Choroid plexus epithelial cell (primary cell): ENCODE measurements at places on chromosomes 6 and 20.

GRCh38 chr20:50655311-50655880 lies 35.9 kb downstream of the RIPOR3 start:
- DNase-seq = peak; percentile 92

- peak; percentile 19 for DNase-seq
These were observed 117.6 kb downstream of the TFAP2B start for GRCh38 chr6:50936277-50936681.

GRCh38 chr6:42405021-42405420 lies 46.7 kb downstream of the TRERF1 start:
- DNase-seq = peak; percentile 37

GRCh38 chr20:41304424-41305079 lies 13.0 kb downstream of the ZHX3 start:
- no peak for DNase-seq

GRCh38 chr20:58294497-58295455 lies 14.7 kb upstream of the RAB22A start:
- no peak for DNase-seq

GRCh38 chr20:46509523-46509922 lies 3.8 kb downstream of the ZNF334 start:
- DNase-seq = no peak

- DNase-seq = no peak
These were observed 193.7 kb downstream of the QKI start for GRCh38 chr6:163608204-163608644.

GRCh38 chr6:14335071-14335470 lies 217.5 kb downstream of the CD83 start:
- DNase-seq = no peak

DNA sequence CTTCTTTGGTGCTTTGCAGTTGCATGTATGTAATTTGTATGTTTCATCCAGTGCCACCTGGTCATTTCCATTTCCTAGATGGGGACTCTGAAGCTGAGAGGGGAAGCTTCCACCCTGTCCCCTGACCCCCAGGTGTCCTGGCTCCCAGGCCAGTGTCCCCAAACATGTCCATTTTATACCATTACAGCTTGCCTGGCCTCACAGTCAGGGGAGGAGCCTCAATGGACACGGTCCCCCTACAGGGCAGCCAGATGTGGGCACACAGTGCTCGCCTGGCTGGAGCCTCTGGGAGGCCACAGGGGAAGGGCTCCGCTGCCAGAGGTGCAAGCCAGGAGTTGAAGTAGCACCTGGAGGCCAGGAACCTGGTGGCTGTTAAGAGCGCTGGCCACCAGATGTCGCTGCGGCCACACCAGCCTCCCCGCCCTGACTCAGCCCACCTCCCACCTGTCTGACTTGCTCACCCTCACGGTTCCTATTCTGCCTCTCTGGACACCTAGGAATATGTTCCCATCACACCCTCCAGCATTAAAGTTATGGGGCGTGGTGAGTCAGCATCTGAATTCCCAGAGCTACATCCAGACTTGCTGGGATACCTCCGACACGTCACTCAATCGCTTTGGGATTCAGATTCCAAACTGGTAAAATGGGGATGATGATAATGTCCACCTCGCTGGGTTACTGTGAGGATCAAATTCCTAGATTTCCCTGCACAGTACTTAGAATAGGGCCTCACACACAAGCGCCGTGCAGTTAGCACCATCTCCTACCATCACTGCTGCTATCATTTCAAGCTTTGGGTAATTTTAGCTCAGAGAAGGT lies 107.4 kb downstream of the SULF2 start:
- peak; percentile 54 for DNase-seq

- DNase-seq = no peak
These were observed 3.1 kb upstream of the MAP3K5 start for GRCh38 chr6:136795386-136795785.

DNA sequence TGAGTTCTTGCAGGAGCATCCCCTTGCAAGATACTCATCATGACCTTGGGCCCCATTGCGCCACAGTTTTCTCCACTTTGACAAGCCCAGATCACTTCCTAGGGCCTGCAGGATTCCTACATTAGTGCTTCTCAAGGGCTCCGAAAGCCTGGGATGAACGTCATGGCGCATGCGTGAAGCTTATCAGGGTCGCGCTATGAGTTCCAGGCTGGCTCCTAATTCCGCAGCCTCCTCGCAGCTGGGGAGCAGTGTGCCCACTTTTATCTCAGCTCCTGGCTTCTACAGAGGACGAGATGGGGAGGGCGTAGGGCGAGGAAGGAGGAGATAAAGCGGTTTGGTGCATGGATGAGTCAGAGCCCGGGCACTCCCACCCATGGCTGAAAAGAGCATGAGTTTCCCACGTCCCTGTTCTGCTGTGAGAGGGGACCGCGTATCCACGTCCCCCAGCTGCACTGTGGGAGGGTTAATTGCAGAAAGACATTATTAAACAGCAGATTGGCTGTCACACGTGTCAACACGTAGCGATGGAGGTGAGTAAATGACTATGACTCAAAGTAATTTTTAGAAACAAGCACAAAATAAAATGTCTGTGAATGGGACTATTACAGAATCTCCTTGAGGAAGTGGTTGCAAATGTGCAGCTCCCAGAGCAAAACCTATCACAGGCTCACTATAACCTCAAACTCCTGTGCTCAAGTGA lies 72.9 kb upstream of the DSP start:
- peak; percentile 46 for DNase-seq

DNA sequence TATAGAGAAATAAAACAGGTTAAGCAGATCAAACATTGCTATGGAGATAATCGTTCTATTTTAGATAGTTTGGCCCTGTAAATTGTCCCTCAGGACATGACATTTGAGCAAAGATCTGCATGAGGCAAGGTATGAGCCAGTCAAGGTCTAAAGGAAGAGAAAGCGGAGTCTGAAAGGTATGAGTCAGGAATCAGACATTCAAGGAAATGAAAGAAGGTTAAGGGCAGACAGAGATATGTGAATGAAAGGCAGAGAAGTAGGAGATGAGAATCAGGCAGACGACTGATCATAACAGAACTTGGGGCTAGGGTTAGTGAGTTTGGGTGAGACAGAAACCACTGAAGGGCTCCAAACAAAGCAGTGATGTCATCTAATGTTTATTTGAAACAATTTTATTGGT lies 775.8 kb downstream of the MAFB start:
- DNase-seq = peak; percentile 11

- no peak for DNase-seq
These were observed 177.4 kb upstream of the RREB1 start for GRCh38 chr6:6930223-6930880.

GRCh38 chr6:9089724-9090123 lies 654.4 kb upstream of the SLC35B3 start:
- no peak for DNase-seq

DNA sequence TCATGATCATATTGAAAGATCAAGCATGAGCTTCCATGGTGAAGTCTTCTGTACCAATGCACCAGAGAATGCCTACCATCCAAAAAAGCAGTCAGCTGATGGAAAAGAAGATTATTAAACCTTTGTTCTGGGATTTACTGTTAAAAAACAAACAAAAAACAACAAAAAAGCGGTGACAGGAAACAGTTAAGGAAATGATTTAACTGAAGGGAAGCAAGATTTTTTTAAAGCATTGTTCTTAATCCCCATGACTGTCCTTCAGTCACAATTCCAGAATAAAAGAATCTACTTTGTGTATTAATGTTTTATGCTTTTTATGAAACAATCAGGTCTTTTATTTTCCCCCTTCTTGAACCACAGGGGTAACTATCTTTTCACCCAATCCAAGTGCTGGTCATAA lies 23.9 kb downstream of the FAM162B start:
- no peak for DNase-seq

DNA sequence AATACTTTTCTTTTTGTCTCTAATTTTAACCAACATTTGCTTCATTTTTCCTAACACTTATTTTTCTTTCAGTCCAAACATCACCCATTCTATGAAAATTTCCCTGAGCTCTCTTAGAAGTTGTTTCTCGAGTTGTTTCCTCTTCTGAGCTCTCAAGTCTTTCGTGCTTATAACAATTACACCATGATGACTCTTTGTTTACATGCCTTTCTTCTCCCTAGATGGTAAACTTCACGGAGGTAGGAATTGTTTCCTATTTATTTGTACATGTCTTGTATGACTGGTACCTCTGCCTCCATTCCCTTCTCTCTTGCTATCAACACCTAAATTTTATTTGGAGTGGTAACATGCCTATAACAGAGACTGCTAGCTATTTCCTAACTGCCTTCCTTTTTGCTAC lies 6.4 kb downstream of the BLOC1S5 start:
- no peak for DNase-seq

DNA sequence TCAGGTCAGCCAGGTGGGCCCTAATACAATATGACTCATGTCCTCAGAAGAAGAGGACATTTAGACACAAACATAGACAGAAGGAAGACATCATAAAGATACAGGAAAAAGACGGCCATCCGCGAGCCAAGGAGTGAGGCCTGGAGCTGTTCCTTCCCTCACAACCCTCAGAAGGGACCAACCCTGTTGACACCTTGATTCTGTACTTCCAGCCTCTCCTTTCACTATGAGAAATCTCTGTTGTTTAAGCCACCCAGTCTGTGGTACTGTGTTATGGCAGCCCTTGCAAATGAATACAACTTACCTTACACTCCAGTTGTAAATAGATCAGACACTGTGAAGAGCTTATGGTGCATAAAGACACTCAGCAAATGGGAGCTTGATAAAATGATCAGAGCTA lies 199.7 kb downstream of the SAMD5 start:
- no peak for DNase-seq

DNA sequence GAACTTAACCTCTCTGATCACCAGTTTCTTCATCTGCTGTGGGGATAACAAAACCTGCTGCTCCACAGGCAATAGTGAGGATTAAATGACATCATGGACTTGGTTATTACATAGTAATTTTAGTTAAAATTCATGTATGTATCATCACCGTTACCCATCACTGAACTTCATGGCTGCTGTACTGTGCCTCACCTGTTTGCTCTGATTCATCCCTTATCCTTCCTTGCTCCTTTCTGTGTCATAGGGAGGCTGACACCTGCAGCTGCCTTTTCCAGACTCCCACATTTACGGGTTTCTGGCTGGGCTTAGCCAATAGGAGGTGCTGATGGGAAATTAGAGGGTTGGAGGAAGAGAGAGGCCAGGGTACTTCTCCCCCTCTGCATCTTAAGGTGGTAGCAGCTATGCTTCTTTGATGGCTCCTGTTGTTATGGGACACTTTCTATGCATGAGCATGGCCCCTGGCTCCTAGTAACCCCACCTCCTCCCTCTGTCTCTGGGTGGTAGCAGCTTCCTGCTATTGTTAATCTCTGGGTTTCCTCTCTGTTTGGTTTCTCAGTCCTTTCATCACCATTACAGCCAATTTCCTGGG lies 332.1 kb downstream of the DHX35 start:
- DNase-seq = no peak

DNA sequence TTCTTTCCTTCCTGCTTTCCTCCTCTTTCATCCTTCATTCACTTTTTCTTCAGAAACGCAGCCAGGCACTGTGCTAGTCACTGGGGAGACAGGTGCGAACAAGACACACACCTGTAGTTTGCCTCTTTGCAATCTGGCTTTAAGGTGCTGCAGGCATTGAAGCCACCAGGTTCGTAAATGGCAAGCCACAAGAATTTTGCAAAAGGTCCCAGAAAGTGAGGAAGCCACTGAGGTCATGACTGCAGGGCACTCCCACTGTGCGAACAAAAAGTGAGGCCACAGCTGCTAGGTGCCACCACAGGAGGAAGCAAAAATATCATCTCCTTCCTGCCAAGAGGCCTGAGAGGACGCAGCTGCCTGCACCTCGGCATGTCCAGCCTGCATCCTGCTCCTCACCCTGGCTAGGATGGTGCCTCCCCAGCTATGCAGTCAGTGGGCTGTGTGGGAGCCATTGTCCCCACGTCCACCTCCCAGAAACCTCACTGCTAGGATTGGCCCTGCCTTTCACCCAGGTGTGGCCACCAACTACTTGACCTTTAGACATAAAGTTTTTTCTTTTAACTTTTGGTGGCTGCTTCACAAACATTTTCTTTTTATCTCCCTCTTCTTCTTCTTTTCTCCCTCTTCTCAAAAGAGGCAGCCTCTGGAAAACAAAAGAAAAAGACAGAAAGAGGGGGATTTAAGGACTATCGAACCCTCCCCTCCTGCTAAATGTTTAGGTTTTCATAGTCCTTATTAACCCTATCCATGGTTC lies 230.8 kb downstream of the BCAS1 start:
- DNase-seq = no peak

DNA sequence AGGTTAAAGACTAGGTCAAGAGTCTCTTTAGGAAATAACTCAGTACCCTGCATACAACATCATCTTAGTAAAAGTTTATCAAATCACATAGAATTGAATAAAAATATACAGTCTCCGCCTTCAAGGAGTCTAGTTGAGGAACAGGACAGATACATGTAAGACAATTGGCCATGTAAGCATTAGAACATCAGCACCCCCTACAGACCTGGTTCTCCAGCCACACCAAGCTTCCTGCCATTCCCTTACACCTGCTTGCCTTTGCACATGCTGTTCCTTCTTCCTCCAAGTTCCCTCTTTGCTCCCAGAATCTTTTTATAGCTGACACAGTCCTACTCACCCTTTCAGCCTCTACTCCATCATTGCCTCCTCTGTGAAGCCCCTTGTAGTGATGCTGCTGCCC lies 187.8 kb upstream of the LRFN2 start:
- DNase-seq = peak; percentile 27

DNA sequence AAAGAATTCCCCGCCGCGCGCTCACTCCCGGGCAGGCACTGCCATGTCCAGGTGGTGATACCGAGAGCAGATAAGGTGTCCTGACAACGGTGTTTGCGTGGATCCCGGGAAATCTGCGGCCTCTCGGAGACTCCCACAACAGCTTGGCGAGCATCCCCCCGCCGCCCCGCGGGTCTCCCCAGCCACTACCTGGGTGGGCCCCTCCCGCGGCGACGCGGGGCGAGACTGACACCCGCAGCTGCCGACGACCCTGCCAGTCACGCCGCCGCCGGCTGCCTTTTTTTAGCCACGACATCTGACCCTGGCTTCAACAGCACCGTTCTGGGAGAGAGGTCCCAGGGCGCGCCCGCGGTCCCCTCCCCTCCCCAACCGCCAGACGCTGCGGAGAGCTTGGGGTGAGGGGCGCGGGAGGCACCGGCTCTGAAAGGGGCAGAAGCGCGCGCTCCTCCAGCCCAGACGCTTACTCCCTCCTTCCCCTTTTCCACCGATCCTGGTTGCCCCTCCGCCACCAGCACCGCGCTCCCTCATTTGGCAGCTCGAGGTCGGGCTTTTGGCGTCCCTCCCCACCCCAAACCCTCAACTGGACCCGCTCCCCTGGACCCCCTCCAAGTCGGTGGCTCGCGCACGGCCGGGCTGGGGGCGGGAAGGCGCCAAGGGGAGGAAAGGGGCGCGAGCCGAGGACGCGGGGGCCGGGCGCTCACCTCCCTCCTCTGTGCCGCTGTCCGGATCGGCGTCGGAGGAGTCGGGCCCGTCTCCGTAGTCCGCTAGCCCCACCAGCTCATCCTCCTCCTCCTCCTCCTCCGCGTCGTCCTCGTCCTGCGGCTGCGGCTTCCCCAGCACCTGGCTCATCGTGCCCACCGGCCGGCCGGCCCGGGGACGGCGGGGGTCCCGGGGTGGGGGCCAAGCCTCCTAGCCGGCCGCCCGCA lies 665 bp downstream of the RRAGD start:
- no peak for DNase-seq

- no peak for DNase-seq
These were observed 167.3 kb downstream of the ARHGAP18 start for GRCh38 chr6:129542705-129543104.

GRCh38 chr6:155782320-155782731 lies 326.7 kb upstream of the NOX3 start:
- DNase-seq = peak; percentile 65

- DNase-seq = no peak
These were observed 2.1 kb upstream of the THEMIS start for GRCh38 chr6:127902933-127903332.
